ENCODE measurements at places on chromosomes 3 and 15.

GRCh38 chr3:117617906-117618305 lies 908.3 kb downstream of the TUSC7 start:
- no peak for DNase-seq

DNA sequence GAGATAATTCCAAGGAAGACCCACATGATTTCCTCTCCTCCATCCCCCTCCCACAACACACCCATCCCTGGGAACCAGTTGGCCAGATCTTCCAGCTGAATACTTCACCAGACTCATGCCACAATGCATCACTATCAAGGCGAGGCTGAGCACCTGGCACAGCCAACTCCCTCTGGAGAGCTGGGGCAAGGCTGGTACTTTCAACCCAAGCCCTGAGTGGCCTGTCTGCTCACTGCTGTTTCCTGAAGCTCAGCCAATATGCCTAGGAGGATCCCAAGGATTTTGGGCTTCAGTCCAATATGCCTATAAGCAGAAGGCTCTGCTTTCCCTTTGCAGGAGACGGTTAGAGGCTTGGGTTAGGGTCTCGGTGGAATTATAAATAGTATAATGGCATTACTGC lies 90.9 kb upstream of the NEO1 start:
- DNase-seq, result no peak

DNA sequence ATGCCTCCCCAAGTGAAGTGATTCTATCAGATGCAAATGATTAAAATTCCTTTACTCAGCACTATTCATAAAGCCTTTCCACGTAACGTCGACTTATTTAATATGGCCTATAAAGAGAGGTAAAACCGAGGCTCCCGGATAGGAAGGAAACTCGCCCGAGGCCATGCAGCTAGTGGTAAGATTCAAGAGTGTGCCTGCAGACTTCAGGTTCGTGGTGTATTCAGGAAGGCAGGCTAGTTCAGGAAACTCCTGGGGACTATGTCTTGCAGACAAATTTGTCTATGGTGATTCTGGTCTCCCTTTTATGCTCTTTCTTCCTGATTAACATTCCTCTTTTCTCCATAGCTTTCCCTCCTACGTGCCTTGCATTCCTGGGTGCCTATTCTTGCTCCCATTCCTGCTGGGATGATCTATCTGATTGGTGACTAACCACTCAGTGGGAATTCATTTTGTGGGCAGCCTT lies 150.7 kb downstream of the SST start:
- no peak for DNase-seq

GRCh38 chr15:77739591-77740378 lies 107.1 kb upstream of the LINGO1 start:
- DNase-seq, result no peak

GRCh38 chr3:123337948-123338619 lies 110.8 kb downstream of the ADCY5 start:
- no peak for DNase-seq

- DNase-seq, result no peak
These were observed 3.0 kb downstream of the MYEF2 start for GRCh38 chr15:48175126-48175525.

- DNase-seq, result no peak
These were observed 19.3 kb upstream of the LZTFL1 start for GRCh38 chr3:45861043-45861719.

- DNase-seq, result no peak
These were observed 240.3 kb downstream of the FGF12 start for GRCh38 chr3:192487033-192487432.

DNA sequence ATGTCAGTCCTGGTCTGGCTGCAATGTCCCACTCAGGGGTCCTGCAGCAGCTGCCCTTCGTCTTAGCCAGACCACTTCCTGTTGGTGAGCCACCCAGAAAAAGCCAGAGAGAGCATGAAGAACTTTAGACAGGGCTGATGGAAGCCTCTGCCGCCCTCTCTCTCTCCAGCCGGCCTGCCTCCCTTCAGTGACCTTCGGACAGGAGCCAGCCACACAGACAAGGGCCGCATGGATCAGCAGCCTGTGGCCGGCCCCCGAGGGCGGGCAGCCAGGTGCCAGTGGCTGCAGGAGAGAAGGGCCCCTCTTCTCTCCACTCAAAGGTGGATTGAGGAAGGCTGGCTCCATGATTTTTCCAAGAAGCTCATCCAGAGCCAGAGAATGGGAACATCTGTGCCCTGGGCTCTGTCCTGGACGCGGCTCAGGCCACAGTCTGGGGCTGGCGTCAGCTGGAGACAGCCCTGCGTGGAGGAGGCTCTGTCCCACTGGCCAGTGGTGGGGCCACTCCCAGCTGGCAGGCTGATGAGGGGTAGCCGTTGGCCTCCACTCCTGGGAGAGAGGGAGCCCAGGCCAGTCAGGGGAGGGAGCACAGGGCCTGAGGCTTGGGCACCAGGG lies 42.9 kb downstream of the ISG20 start:
- peak; percentile 49 for DNase-seq

- DNase-seq, result no peak
These were observed 34.1 kb downstream of the GASK1A start for GRCh38 chr3:43013256-43013655.

- DNase-seq, result no peak
These were observed 61.6 kb upstream of the IQSEC1 start for GRCh38 chr3:13134879-13135206.

GRCh38 chr15:78105476-78106241 lies 13.3 kb downstream of the SH2D7 start:
- DNase-seq, result peak; percentile 8

DNA sequence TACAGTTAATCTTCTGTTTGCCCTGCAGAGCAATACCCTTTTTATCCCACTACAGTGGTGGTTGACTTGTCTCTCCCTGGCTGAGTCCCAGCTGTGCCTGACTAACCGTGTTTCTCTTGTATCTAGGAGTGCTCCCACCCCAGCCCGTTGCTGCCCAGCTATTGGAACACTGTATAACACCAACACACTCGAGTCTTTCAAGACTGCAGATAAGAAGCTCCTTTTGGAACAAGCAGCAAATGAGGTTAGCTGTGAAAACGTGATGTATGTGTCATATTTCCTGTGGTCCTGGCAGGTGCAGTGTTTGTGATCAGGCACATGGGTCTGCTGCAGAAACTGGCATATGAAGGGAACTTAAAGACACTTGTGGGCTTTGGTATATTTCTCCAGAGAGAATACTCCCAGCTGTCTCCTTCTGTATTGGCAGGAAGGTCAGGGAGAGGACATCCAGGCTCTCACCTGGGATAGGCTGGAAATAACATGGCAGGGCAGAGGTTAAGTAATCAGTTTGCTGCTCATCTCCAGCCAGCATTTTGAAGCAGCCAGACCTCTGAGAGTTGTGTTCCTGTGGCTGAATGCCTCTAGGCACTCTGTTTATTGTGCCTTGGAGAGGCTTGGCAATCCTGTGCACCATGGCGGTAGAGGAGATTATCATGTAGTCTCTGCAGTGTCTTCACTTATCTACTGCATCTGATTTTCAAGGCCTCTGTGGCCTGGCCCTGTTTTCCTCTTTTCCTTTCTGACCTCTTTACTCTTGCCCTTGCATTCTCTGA lies 34.8 kb downstream of the ATG7 start:
- DNase-seq, result no peak

DNA sequence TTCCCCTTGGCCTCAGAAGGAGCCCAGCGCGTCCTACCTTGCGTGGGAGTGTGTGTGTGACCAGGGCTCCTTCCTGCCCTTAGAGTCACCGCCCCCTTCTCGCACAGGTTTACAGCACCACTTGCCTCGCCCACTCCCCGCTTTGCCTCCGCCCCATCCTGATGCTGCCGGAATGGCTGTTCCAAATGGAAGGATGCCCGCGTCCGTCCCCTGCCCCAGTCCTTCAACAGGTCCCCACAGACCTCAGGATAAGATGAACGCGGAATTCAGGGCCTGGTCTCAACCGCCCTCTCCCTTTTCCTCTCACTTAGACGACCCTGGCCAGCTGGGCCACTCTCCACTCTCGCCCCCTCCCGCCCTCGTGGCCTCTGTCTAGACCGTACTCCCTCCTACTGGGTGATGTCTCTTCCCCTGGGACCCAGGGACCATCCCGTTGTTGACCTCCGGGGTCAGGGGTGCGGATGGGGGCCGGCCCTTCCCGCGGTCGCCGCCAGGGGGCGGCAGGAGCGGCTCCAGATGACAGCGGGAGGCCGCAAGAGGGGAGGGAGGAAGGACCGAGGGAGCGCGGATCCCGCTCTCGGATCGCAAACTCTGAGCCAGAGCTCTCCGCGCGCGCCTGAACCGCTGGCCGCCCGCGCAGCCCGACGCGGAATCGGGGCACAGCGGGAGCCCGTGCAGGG lies at the start of gene THSD4:
TSS of gene THSD4 (plus strand) at position 585 of the 680 bp plus-strand sequence.
- DNase-seq, result peak; percentile 82

DNA sequence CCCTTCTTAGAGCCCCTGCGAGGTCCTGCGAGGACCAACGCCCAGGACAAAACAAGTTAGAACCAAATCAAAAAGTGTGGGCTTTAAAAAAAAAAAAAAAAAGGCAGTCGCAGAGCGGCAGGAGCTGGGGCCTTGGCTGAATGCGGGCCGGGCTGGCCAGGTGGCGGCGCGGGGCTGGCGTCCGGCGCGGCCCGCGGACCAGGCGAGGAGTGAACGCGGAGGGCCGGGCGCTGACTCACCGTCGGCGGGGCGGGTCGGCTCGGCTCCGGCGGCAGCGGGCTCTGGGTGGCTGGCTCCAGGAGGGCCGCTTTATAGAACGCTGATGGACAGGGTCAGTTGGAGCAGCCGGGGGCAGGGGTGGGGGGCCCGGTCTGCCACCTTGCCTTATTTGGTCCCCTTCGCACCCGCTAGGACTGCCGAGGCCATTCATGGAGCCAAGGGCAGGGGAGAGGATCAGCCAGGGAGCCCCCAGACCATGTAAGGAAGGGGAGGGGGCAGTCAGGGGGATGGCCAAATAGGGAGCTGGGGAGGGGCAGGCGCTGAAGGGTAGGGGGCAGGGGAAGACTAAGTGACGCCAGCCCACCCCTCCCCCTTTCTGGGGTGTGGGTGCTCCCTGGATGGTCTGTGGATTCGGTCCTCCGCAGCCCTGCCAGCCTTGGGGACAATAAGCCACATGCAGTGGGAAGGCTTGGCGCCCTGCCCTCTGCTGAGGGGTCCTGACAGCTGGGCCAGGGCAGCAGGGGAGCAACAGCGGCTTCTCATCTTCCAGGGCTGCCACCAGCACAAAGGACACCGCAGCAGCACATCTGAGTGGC lies at the start of gene ACTC1:
TSS of gene ACTC1 (minus strand) at position 283 of the 815 bp plus-strand sequence. CDS start 741 bp downstream, outside the sequence.
- DNase-seq, result peak; percentile 54

- no peak for DNase-seq
These were observed 781.2 kb upstream of the NR2F2 start for GRCh38 chr15:95549168-95549738.
